Central memory CD4-positive, alpha-beta T cell (primary cell): ENCODE measurements at places on chromosomes 12 and 14.

DNA sequence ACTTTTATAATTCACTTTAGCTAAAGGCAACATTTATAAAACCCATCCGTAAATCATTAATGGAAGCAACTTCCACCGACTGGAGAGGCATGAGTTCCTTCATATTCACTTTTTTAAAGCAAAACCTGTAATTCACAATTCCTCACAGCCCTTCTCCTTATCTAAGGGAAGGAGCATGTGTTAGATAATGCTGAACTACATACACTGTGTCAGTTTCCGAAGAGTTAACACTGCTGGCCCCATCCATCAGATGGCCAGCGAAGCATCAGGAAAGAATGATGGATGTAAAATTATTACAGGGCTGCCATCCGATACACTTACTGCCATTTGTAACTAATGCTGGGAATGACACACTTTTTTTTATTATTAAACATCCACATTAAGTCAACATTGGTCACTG is 392.8 kb downstream of the SOX5 start:
- DNase-seq: no peak

GRCh38 chr12:3379079-3379478 is 111.9 kb upstream of the PRMT8 start:
- no peak for DNase-seq

DNA sequence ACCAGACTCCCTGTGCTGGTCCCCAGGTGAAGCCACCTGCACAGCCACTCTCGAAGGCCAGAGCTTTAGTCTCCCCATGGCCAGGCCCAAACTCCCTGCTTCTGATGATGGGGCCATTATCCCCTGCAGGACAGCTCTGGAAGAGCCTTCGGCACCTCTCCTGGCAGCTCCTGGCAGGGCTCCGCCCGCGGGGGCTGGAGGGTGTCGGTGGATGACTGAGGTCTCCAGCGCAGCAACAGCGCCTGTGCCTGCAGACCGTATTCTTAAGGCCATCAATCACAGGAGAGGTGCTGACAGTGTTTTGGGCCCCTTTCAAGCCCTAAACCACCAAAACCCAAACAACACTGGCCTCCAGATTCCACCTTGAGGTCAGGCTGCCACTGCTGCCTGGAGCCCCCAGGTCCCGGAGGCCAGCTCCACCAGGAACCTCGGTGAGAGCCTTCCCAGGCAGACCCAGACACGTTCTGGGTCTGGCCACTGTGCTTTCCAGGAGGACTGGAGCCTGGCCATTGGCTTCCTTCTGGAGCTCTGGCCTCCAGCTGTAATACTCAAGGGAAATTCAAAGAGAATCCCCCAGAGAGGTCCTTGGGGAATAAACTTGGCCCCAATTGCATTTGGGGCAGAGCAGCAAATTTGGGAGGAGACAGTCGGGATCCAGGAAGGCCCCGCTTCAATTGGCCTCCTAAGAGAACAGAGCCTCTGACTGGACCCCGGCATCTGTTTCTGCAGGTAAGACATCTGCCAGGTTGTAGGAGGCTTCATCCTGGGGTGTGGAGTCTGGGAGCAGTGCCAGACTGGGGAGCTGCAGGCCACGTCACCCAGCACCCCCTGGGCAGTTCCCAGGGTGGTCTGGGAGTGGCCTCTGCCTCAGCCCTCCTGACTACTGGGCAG is 210.6 kb upstream of the RTL1 start:
- DNase-seq: no peak

DNA sequence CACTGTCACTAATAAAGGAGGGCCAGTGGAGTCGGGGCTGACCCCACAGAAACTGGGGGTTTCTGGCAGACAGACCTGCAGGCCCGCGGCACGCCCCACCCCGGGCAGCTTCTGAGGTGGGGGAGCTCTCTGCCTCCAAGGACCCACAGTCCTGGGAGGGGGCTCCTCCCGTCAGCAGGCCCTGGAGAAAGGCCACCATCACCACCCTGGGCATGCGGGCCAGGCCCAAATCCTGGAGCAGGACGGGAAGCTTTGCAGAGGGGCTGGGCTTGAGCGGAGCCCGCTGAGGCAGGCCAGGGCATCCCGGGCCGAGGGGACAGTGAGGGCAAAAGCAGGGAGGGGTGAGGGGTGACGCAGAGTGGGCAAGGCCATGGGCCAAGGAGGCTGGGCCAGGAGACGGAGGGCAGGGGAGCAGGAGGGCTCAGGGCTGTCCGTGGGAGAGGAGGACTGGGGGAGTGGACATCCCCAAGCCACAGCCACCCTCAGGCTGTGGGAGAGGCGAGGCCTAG is 11.1 kb upstream of the GPR132 start:
- DNase-seq: no peak
